ENCODE measurements at places on chromosomes 1 and 21. TPM values are rescaled to one million over a fixed set of nuclear protein-coding genes. Genes with fewer than 3 reads are reported as not detected.

The PTPN7 gene
- 0.03 TPM for total RNA-seq

The C1QB gene
- not detected for total RNA-seq

The LCE6A gene
- not detected for total RNA-seq

The SSBP3 gene
- 9.4 TPM for total RNA-seq

The MTARC2 gene
- 11.5 TPM for total RNA-seq

The DUSP10 gene
- total RNA-seq, result 3.6 TPM

The MYBPH gene
- not detected for total RNA-seq

The NUDT4B gene
- not detected for total RNA-seq

The RNF186 gene
- not detected for total RNA-seq

The FAM76A gene
- 5.5 TPM for total RNA-seq

The SAMSN1 gene
- not detected for total RNA-seq

The LAMB3 gene
- total RNA-seq, result 20.2 TPM

The ATP6V1G3 gene
- total RNA-seq, result not detected

The C1orf198 gene
- total RNA-seq, result 18.2 TPM

The MRPS6 gene
- 47.7 TPM for total RNA-seq

The AADACL4 gene
- not detected for total RNA-seq

The BCL2L15 gene
- not detected for total RNA-seq

The C1orf94 gene
- total RNA-seq, result not detected

The PPCS gene
- 32.0 TPM for total RNA-seq

The ELOVL1 gene
- total RNA-seq, result 150 TPM

The MCOLN2 gene
- 2.7 TPM for total RNA-seq

The AVPR1B gene
- not detected for total RNA-seq

The PDZK1 gene
- 0.86 TPM for total RNA-seq

The ADAMTS4 gene
- not detected for total RNA-seq

The GBP5 gene
- total RNA-seq, result not detected

The C1orf116 gene
- total RNA-seq, result 2.6 TPM

The NEXN gene
- total RNA-seq, result 4.6 TPM

The LCE1B gene
- not detected for total RNA-seq

The TMEM61 gene
- total RNA-seq, result 0.34 TPM

The SDE2 gene
- 7.0 TPM for total RNA-seq

The LMOD1 gene
- total RNA-seq, result not detected

The CTSS gene
- 16.6 TPM for total RNA-seq

The GJB4 gene
- total RNA-seq, result 0.15 TPM

The C8B gene
- not detected for total RNA-seq

The SPRR2F gene
- not detected for total RNA-seq

The LRRC53 gene
- not detected for total RNA-seq
